ENCODE measurements at places on chromosomes 7 and 10.

GRCh38 chr10:75233444-75234016 is 2.2 kb downstream of the COMTD1 start:
- peak; percentile 28 for DNase-seq

DNA sequence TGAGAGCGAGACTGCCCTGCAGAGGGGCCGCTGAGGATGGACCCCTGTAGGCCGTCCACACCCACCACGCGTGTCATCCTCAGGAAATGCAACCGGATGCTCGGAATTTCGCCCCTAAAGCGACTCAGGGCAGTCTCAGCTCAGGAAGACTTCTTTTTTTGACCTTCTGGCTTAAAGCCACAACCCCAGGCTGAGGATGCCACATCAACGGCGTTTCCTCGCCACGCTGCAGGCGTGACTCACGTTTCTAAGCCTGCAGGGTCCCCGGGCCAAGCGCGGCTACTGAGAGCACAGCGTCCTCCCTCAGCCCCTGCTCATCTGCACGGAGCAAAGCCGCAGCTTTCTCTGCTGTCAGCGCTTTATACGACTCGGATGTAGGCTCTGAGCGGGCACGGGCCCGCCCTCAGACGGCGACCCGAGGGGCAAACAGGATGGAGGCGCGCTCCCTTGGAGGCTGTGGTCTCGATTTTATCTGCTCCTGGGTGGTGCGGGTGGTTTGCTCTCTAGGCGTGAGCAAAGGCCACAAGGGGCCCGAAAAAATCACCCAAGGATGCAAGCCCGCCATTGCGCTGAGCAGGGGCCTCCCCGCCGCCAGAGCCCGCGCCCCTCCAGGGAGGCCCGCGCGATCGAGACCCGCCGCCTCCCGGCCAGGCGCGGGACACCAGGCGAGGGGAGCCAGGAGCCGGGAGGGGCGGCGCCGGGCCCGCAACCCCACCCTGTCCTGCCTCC is 726 bp upstream of the INSIG1 start:
- DNase-seq, result peak; percentile 92

GRCh38 chr10:13754277-13754676 is 167.5 kb downstream of the PRPF18 start:
- no peak for DNase-seq

DNA sequence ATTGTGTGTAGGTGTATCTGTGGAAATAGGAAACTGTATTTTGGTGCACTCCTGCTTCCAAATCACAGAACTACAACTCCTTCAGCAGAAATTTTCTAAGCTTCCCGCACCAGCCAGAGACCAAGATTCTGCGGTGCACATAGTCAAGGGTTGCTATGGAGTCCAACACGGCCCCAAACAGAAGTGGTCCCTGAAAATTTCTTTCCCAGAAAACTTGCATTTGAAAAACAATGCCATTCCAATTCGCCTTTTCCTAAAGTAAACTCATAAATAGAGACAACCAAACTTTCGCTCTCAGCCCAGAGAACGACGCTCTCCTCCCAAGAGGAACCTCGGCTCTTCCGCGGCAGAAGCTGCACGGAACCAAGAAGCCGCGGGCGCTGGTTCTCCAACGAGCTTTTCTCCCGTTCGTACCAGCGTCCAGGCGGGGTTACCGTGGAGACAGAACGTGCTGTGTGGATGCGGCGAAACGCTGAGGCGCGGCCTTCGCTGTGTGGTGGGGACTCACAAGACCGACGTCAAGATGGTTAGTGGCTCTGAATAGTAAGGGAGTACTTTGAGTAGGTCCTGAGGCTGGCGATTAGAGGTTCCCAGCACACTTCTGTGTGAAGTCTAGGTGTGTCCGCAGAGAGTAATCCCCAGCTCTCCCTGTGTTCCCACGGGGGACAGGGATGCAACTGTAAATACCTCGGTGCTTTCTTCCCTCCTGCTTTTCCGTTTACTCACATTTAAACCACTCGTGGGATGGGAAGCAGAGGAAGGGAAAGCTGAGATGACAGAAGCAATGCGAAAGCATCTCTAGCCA is 24.0 kb upstream of the ZC3HAV1 start:
- DNase-seq, result peak; percentile 92

GRCh38 chr10:88254091-88254490 is 329.0 kb downstream of the RNLS start:
- no peak for DNase-seq

GRCh38 chr7:85566095-85566794 is 379.4 kb upstream of the SEMA3D start:
- no peak for DNase-seq

- DNase-seq, result no peak
Observed at GRCh38 chr10:14820010-14820774, 17.6 kb downstream of the CDNF start.

- DNase-seq, result no peak
Observed at GRCh38 chr7:41005374-41005901, 697.5 kb downstream of the INHBA start.

GRCh38 chr7:148912151-148912550 is 28.1 kb upstream of the EZH2 start:
- DNase-seq, result no peak

GRCh38 chr7:143314127-143314526 is 1.8 kb upstream of the CLCN1 start:
- no peak for DNase-seq

DNA sequence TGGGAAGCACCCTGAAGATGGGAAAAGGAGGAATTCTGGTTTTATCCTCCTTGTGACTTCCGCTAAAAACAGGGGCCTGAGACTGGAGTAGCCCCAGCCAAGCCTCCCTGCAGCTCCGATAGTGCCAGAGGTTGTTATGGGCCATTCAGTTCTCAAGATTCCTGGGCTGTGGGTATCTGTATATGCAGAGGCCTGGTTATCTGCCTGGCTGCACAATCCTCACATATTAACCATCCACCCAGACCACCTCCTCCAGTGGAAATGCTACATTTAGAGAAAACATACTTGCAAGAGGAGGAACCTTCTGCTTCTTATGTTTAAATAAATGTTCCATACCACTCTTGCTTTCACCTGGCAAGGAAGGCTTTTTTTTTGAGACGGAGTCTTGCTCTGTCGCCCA is 34.6 kb downstream of the ARL3 start:
- no peak for DNase-seq

DNA sequence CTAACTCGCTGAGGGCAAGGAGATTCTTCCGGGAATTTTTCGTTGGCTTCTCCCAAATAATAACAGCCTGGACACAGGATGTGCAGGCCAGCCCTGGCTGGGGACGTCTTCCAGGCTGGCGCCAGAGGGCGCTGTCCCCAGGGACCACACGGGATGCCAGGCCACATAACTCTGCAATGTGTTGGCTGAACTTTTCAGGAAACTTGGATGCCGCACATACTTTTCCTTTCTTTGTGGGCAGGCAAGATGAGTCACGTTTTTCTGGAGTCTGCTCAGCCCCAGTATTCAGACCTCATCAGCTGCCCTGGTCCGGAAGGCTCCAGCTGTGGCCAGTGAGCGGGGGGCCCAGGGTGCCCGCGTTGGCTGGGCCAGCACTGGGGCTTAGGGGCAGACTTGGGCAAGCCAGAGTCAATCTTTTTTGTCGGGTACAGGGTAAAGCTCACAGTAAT is 122.7 kb downstream of the PRKAG2 start:
- no peak for DNase-seq

GRCh38 chr10:48667960-48668590 is 16.6 kb upstream of the WDFY4 start:
- DNase-seq, result no peak

- no peak for DNase-seq
Observed at GRCh38 chr7:98102170-98102569, 4.5 kb upstream of the LMTK2 start.

GRCh38 chr7:38367301-38367890 is 94.0 kb upstream of the TARP start:
- DNase-seq, result peak; percentile 55

DNA sequence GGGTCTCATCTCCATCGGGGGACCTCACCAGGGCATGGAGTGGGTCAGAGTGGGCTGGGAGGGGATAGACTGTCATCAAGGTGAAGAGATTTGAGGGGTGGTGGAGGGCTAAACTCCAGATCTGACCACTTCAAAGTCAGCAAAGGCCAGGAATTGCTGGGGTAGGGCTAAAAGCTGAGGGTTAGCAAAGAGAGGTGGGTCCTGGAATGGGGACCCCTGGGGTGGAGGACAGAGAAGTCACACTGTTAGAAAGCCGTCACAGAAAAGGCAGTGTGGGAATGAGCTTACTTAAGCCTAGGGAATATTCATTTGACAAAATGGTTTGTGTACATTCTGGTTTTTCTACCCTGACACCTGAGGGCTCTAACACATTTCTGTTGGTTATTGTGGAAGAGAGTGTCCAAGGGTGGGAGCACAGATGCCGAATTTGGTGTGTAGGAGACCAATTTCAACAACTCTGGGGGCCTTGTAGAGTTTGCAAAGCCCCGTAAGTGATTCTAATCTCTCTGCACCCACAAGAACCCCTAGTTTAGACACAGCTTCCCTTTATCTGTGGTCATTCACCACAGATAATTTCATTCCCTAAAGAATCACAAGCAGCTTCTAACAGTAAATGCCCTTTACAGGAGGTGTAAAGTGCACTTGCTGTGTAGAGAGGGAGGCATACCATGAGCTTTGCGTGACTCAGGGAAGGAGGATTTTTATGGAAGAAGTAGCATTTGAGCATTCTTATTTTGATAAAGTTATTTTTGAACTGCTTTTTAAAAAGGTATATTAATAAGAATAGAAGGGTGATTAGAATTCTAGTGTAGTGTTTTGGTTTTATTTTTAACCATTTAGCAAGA is 6.4 kb downstream of the FBH1 start:
- DNase-seq, result no peak

DNA sequence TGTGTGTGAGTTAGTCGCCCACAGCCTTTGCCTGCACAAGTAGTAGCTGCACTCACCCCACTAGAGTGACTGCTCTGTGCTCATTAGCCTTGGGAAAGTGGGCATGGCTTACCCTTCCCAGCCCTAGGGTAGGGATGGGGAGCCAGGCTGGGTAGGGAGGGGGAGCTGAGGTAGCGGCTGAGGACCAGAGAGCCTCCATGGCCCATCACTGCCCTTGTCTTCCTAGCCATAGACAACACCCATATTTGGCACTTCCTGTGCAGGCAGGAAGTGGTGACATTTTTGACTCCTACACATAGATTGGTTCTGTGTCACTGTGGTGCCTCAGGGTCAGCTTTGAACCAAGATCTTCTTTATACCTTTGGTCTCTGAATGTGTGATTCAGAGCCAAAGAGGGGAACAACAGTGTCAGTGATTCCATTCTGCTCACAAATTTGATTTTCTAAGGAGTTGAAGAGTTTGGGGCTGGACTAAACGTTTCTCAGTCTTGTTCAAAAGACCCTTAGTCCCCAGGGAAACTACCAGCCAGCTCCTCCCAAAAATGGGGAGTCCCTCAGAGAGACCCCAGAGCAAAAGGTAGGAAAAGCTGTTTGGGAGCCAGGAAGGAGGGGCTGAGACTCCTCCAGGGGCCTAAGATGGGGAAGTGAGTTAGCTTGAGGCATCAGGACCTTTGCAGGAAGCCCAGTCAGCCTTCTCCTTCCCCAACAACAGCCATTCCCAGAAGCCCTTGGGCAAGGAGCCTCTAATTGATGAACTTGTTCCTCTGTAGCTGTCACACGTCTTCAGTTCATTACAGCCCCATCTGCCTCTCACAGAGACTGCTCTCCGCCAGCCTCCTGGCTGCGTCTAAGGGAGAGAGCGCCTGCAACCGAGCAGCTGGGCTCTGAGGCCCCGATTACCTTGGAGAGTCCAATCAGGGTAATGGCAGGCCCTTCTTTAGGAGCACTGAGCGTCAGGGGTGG is 135.0 kb downstream of the CDH23 start:
- peak; percentile 36 for DNase-seq

DNA sequence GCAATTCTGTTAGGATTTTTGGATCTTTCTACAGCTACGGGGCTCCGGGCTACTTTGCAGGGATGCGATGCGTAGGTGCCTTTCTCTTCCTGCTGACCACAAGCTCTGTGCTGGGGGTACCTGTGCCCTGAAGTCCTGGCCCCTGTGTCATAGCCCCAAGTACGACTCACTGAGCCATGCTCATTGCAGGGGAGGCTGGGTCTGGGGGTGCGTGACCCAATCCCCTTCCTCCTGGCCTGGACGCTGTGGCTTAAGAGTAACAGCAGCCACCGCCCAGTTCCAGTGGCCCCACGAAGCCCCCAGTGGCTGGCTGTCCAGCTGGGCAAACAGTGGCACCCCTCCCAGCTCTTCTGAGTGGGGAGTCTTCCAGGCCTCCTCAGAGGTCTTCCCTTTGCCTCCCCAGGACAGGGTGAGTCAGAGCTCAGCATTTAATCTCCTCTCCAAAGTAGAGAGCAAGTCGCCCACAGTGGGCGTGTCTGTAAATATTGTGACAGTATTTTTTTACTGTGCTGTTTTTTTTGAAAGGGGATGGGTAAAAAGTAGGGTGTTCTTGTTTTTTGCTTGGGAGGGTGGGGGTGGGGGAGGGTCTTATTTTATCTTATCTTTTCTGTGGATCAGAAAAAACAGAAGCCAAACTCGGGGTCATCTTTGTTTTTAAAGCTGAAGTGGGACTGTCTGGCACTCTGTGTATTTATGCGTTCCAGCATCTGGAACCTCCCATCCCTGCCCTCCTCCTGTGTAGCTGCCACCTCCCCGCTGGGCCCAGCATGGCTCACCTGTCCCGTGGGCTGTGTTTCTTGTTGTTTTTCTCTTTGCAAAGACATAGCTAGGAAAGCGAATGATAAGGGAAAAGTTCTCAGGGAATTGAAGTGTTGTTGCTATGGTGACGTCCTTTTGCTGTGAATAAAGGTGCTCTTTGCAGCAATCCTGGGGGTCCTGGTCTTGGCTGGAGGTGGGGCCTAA is 8.2 kb downstream of the LFNG start:
- DNase-seq, result peak; percentile 72

DNA sequence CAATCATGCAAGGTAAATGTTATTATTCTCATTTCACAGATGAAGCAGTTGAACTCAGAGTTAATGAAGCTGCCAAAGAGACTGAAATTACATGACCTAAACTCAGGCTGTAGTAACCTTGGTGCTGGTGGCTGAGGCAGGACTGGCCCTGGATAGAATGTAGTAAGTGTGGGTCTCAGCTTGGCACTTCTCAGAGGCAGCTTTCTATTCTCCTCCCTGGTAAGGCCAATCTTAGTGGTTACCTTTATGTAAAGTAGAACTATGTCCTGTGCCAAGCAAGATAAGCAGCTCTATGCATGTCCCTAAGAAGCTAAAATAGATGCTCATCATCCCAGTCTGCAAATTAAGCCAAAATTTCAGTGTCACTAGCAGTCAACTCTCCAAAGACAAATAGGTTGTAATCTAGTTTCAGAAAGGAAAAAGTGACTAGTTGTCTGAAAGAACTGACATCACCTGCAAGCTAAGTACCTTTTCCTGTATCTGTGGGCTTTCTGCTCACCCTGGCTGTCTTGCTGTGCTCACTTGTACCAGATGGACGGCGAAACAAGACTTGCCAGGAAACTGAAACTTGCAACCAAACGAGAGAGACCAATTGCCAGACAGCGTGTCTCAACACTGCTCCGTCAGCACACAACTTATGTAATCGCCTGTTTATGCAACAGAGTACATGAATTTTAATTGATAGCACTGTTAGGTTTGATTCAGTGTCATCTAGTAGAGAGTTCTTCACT is 43.7 kb downstream of the CH25H start:
- peak; percentile 84 for DNase-seq
